ENCODE measurements at places on chromosomes 5 and 9. TPM values are rescaled to one million over a fixed set of nuclear protein-coding genes. Genes with fewer than 3 reads are reported as not detected.

DNA sequence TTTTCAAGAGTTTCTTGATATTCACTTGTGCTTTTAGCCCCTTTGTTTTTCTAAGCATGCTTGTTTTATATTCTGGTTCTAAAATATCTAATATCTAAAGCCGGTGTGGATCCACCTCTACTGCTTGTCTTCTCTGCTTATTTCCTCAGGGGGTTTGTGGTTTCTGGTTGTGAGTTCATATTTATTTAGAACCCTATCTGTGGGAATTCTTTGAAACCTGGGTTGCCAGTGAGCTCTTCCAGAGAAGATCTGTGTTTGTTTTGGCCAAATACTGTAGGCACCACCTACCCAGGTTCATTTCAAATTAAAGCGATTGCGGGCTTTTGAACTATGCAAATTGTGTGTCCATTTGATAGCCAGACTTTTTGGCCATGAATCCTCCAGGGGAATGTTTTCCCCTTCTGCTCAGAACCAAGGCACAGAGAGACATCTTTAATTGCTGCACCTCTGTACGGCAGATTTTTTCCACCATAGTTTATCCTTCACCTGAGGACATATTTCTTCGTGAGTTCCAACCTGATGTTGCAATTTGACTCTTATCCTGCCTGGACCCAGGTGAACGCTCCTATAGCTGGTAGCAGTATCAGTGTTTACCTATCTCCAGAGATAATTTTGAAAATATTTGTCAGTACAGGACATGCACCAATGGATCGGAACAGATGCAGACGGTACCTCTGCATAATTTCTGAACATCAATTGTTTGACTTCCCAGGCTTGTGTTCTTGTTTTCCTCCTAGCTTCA lies 2.4 kb upstream of the ZBTB43 start:
- H3K27me3 ChIP-seq = peaks cover 3% of the 10 kb centered on the region
- no peak for DNase-seq
- H3K36me3 ChIP-seq = peaks cover 2% of the 10 kb centered on the region
- H3K4me1 ChIP-seq = peaks cover 31% of the 10 kb centered on the region

GRCh38 chr5:179595916-179596315 lies 27.6 kb downstream of the HNRNPH1 start:
- no peaks in the 10 kb centered on the region for H3K27me3 ChIP-seq
- no peak overlapping the region for H3K4me3 ChIP-seq
- DNase-seq = no peak
- peaks cover 65% of the 10 kb centered on the region for H3K36me3 ChIP-seq
- H3K4me1 ChIP-seq = no peaks in the 10 kb centered on the region
- no peak overlapping the region for H3K27ac ChIP-seq

DNA sequence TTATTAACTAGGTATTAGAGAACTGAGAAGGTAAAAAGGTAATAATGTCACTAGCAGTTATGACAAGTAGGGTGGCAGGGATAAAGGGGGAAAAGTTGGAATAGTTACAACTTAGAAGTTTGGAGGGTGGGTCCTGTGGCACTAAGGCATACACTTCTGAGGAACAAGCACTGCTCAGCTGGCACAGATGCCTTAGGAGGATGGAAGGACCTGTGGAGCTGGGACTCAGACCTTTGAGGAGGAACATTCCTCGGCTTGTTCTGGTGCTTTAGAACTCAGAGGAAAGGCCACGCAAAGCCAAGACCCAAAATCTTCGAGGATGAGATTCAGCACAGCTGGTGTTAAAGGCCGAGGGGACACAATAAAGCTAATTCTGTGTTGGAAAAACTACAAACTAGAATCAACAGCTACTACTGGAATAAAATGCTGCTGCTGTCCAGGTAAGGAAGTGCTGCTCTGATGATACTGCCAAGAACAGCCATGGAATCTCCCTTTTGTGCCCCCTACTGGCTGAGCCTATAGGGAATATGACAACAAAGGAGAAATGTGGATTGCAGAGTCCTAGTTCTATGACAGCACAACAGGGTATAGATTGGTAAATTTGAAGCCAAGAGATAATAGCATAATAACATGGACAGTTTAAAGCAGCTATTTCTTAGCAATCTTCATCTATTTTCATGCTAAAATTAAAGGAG lies 126.7 kb downstream of the SLC25A46 start:
- peaks cover 29% of the 10 kb centered on the region for H3K27me3 ChIP-seq
- H3K27ac ChIP-seq = no peak overlapping the region
- no peaks in the 10 kb centered on the region for H3K36me3 ChIP-seq
- no peaks in the 10 kb centered on the region for H3K4me1 ChIP-seq

- H3K4me1 ChIP-seq = peaks cover 7% of the 10 kb centered on the region
- no peaks in the 10 kb centered on the region for H3K36me3 ChIP-seq
- no peak for DNase-seq
- no peaks in the 10 kb centered on the region for H3K27me3 ChIP-seq
These were observed 514.1 kb upstream of the MEF2C start for GRCh38 chr5:89397096-89397495.

DNA sequence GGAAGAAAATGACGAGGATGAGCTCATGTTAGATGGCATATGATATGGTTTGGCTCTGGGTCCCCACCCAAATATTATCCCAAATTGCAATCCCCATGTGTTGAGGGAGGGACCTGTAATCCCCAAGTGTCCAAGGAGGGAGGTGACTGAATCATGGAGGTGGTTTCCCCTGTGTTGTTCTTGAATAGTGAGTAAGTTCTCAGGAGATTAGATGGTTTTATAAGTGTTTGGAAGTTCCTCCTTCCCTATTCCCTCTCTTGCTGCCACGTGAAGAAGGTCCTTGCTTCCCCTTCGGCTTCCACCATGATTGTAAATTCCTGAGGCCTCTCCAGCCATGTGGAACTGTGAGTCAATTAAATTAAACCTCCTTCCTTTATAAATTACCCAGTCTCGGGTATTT lies 10.1 kb downstream of the EDIL3 start:
- no peak for DNase-seq
- H3K36me3 ChIP-seq = peaks cover 6% of the 10 kb centered on the region
- no peak overlapping the region for H3K4me3 ChIP-seq
- H3K27ac ChIP-seq = peak overlapping the region; percentile 89
- no peaks in the 10 kb centered on the region for H3K27me3 ChIP-seq

DNA sequence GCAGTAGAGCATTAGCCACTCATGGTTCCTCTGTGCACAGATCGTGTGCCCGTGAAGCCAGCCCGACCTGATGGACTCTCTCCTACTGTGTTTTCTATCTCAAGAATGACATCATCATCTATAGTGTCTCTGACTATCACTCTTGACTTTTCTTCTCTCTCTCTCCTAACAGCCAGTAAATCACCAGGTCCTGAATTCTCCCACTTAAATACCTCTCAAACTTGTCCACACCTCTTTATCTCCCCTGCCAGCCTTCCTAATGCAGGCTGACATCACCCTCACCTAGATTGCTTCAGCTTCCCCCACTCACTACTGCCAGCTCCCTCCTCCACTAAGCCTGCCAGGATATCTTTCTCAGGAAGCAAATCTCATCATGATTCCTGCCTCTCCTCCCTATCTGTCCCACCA lies 90.6 kb upstream of the MIER3 start:
- no peaks in the 10 kb centered on the region for H3K36me3 ChIP-seq
- no peak for DNase-seq
- no peak overlapping the region for H3K4me3 ChIP-seq

GRCh38 chr5:142853682-142854081 lies 83.5 kb downstream of the ARHGAP26 start:
- peaks cover 9% of the 10 kb centered on the region for H3K4me1 ChIP-seq
- no peaks in the 10 kb centered on the region for H3K36me3 ChIP-seq
- DNase-seq = no peak
- no peak overlapping the region for H3K4me3 ChIP-seq
- H3K27me3 ChIP-seq = no peaks in the 10 kb centered on the region
- no peak overlapping the region for H3K27ac ChIP-seq

GRCh38 chr9:85702726-85703289 lies 38.9 kb downstream of the AGTPBP1 start:
- no peak overlapping the region for H3K27ac ChIP-seq
- no peak for DNase-seq
- peaks cover 5% of the 10 kb centered on the region for H3K36me3 ChIP-seq

GRCh38 chr5:82487131-82487530 lies 209.0 kb upstream of the RPS23 start:
- DNase-seq = no peak
- H3K27me3 ChIP-seq = peaks cover 41% of the 10 kb centered on the region
- no peak overlapping the region for H3K27ac ChIP-seq
- no peak overlapping the region for H3K4me3 ChIP-seq
- H3K4me1 ChIP-seq = no peaks in the 10 kb centered on the region

GRCh38 chr9:113600023-113600823 lies 136.7 kb downstream of the RGS3 start:
- H3K4me3 ChIP-seq = no peak overlapping the region
- DNase-seq = no peak
- peaks cover 62% of the 10 kb centered on the region for H3K4me1 ChIP-seq
- peak overlapping the region; percentile 27 for H3K27ac ChIP-seq
- H3K36me3 ChIP-seq = peaks cover 17% of the 10 kb centered on the region
- H3K27me3 ChIP-seq = no peaks in the 10 kb centered on the region

- no peaks in the 10 kb centered on the region for H3K36me3 ChIP-seq
- peak overlapping the region; percentile 20 for H3K27ac ChIP-seq
- no peaks in the 10 kb centered on the region for H3K27me3 ChIP-seq
- no peak for DNase-seq
- H3K4me3 ChIP-seq = no peak overlapping the region
These were observed 204.6 kb upstream of the CD180 start for GRCh38 chr5:67401172-67401571.

The BHMT gene
- total RNA-seq = not detected
